A549 treated with DMSO at 1 μM for 4 hours (cell line): ENCODE measurements at places on chromosomes 3 and 15. TPM values are rescaled to one million over a fixed set of nuclear protein-coding genes. Genes with fewer than 3 reads are reported as not detected.

HESX1 gene
- total RNA-seq = 0.09 to 0.27 TPM (median 0.25 TPM) in 5 replicates

FRMD5 gene
- 3.9 to 5.6 TPM (median 4.2 TPM) in 5 replicates for total RNA-seq

TRANK1 gene
- total RNA-seq = 1.5 to 2.0 TPM (median 1.8 TPM) in 5 replicates

ALG1L2 gene
- total RNA-seq = not detected in 5 replicates

PTX3 gene
- total RNA-seq = 0.45 to 1.1 TPM (median 0.75 TPM) in 5 replicates

VGLL4 gene
- 31.0 to 35.1 TPM (median 31.5 TPM) in 5 replicates for total RNA-seq

SCN11A gene
- 0.01 TPM in 1 of 5 replicates, not detected in the others for total RNA-seq

SEC62 gene
- total RNA-seq = 77.6 to 128 TPM (median 94.4 TPM) in 5 replicates

SENP5 gene
- total RNA-seq = 6.3 to 8.9 TPM (median 7.4 TPM) in 5 replicates

SLC30A4 gene
- total RNA-seq = 1.7 to 2.1 TPM (median 1.8 TPM) in 5 replicates

RLBP1 gene
- not detected in 5 replicates for total RNA-seq

SCAANT1 gene
- 0.79 TPM in 1 of 5 replicates, not detected in the others for total RNA-seq

ZBED2 gene
- 0.18 to 0.45 TPM (median 0.39 TPM) in 5 replicates for total RNA-seq

KCNMB2 gene
- not detected in 5 replicates for total RNA-seq

PEX5L gene
- 0.01 TPM in 1 of 5 replicates, not detected in the others for total RNA-seq

ZNF620 gene
- total RNA-seq = 0.81 to 1.9 TPM (median 1.7 TPM) in 5 replicates

MRPL46 gene
- 50.2 to 64.7 TPM (median 62.6 TPM) in 5 replicates for total RNA-seq

RHCG gene
- total RNA-seq = 33.6 to 42.7 TPM (median 35.6 TPM) in 5 replicates

RASA2 gene
- total RNA-seq = 7.2 to 13.5 TPM (median 11.1 TPM) in 5 replicates
